HT1080 (cell line): ENCODE measurements at places on chromosomes 7 and 10.

DNA sequence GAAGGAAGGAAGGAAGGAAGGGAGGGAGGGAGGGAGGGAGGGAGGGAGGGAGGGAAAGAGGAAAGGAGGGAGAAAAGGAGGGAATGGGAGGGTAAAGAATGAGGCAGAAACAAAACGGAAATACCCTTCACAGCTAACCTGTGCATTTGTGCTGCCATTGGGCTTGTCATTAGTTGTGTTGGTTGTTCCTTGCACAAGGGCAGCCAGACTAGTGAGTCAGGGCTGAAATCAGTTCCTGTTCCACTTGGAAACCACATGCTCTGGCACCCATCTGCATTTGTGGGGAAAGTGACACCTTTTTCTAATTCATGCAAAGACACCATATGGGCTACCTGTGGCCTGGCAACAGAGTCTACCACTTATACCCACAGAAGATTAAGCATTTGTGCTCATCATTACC is 1004.0 kb upstream of the C7orf33 start:
- DNase-seq = peak; percentile 28

DNA sequence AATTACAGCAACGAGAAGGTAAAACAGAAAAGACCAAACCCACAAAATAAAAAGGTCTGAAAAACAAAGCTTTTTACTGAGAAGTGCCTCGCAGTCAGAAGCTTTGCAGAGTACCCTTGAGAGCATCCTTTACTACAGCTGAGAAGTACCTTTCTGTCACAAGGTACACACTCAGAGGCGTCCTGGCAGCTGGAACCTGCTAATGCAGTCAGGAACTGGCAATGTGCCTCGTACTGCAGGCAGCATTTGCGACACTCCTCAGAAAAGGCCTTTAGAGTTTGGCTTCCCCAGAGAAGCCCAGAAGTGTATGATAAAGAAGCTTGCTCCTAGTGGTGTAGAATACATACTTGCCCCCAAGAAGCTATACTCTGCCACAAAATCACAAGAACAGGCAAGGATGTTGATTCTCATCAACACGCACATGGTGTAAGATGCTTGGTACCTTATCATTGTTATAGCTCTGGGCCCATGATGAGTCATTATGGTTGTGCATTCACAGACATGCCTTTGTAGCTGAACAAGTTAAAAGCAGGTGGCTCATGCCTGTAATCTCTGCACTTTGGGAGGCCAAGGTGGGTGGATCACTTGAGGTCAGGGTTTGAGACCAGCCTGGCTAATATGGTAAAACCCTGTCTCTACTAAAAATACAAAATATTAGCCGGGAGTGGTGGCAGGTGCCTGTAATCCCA is 2.0 kb upstream of the GTPBP4 start:
- peak; percentile 62 for DNase-seq

DNA sequence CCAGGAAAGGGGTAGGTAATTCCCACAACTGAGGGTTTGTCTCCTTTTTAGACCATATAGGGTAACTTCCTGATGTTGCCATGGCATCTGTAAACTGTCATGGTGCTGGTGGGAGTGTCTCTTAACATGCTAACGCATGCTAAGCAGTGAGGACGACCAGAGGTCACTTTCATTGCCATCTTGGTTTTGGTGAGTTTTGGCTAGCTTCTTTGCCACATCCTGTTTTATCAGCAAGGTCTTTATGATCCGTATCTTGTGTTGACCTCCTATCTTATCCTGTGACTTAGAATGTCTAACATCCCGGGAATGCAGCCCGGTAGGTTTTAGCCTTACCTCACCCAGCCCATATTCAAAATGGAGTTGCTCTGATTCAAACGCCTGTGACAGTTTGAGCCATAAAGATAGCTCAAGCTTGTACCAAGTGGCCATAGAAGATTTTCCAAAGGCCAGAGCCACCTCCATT is 176.0 kb upstream of the NAMPT start:
- DNase-seq = peak; percentile 38

DNA sequence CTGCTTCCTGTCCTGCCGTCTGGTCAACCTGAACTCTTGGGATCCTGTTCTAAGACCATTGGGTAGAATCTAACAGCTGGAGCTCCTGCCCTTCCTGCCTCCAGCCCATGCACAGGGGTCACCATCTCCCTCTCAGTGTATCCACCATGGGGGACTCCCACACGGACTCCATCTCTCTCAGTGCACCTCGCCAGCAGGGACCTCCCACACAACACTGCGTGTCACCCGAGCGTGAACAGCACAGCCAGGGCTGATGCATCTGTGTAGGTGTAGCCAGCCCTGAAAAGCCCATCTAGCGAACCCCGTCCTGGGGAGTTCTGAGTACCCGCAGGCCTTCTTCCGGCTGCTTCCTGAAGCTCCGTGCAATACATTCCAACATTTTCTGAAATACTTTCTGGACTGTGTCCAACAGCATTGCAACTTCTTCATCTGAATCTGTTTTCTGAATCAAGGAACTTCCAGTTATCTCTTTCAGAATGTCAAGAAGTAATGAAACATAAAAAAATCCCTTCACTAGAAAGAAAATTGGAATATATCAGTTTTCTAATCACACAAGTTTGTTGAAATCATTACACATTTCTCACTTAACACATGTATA is 52.5 kb downstream of the NCAPG2 start:
- DNase-seq = no peak

- DNase-seq = no peak
Measured at GRCh38 chr7:31707089-31707488, 20.1 kb downstream of the PPP1R17 start.
